ENCODE measurements at places on chromosomes 4 and X.

DNA sequence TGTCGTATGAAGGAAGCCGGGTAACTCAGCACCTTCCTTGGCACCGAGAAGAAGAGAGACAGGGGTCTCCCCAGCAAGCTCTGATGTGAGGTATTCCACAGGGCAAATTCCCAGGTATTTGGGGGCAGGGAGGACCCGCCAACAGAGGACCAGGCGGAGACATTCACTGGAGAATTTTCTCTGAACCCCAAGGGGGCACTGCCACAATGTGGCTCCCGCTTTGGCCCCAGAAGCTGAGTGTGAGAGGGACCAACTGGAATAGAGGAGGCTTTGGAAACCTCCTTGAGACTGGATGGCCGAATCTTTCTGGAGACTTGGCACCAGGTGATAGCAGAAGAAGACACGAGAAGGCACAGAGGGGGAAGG, 735 bp upstream of the GABRE start:
- DNase-seq: no peak

- no peak for DNase-seq
Observed at GRCh38 chrX:34805951-34806350, 136.6 kb upstream of the FAM47B start.

DNA sequence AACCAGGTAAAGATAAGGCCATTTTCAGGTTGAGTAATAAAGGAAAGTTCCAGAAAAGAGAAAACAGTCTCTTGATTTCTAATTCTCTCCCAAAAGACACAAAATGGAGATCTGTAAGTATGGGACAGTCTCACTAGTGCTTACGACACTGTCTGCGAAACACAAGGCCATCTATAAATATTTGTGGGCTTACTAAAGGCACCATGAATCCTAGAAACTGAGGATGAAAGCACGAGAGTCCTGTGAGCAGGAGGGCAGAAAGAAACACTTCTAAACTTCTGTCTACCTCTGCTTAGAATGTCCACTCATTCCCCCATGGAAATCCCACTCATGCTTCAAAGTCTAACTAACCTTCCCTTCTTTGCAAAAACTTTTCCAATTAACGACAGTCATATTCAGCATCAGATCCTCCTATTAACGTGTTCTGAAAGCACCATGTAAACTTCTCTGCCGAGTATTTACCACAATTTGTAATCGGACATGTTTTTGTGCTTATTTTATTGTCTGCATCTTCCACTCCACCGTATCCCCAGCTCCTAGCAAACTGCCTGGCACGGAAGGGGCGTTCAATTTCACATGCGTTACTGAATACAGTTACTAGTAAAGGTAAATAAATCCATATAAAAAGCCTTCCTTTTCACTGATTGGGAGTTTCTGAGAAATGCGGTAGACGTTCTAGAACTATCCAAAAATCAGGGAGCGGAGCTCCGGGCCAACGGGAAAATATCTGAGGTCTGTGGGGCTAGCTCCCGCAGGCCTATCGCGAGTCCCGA, 665 bp downstream of the PSMD10 start:
- no peak for DNase-seq

DNA sequence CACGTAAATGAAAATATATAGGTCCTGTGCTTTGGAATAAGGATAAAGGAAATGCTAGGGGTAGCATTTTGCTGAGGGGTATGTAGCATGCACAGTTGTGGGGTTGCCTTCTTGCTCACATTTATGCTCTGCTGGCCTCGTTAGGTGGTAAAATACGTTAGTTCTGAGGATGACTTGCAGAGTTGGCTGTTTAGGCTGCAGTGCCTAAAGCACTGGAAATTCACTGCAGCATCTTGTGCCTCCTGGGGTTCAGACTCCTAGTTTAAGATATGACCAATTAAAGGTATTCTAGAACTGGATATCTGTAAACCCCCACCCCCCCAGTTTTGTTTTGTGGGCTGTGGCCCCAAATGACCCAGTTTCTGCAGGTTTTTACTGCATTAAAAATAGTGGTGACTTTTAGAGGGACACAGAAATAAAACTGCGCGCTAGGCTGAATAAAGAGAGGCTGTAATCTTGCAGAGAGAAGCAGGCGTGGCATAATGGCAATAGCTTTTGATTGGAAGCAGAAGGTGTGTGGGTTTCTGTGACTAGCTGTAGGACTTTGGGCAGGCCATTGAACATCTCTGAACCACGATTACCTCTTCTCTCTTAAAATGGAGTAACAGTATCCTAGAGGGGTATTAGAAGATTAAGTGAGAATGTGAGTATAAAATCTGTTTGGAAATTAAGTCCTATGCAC, 79.3 kb downstream of the REPS2 start:
- DNase-seq: no peak

GRCh38 chrX:105882581-105883275, 60.4 kb downstream of the NRK start:
- no peak for DNase-seq

DNA sequence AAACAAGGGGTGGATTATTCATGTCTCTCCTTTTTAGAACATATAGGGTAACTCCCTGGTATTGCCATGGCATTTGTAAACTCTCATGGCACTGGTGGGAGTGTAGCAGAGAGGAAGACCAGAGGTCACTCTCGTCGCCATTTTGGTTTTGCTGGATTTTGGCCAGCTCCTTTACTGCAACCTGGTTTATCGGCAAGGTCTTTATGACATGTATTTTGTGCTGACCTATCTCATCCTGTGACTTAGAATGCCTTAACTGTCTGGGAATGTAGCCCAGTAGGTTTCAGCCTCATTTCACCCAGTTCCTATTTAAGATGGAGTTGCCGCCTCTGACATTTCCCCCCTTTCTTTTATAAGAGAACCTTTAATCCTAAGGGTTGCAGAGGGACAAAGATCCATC, 45.8 kb downstream of the MGST2 start:
- DNase-seq: no peak

DNA sequence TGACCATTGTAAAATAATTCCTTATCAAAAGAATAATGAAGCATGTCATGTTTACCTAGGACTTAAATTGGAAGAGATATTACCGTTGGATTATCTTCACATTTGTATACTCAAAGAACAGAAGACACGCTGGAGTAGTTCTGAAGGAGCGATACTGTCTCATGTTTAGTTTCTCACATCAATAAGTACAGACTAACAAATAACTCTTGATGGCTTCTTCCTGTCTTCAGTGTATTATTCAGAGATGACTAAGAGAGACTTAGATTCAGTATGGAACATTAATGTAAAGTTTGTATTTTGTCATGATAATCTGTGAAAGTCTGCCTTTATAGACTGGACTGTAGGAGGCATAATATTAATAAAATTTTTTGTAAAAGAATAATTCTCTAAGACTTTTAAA, 72.7 kb downstream of the SPRY1 start:
- no peak for DNase-seq

DNA sequence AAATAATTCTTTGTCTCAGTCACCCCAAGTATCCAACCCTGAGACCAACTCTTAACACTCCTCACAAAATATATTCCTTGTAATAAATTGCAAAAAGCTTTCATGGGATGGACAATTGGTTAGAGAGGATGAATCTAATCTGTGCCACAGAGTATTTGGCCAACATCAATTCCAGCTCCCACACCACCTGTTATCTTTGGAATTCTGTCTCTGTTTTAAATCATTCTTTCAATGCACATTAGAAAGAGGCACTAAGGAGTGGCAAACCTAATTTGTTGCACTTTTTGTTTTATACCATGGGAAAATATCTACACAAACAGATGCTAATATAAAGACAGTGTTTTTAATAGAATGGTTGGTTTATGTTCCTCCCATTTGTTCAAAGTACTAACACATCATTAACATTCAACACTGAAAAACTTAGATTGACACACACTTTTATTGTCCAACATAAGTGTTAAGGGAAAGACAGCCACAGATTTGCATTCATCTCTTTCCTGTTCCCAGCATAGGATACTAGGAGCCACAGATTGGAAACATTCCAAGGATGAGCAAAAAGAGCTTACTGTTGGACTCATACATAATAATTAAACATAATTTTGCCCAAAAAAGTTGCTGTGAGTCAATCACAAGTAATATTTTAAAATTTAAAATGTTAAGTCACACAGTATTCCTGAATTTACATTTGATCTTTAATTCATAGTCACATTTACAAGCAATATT, 116.4 kb downstream of the PPA2 start:
- no peak for DNase-seq

All from activated CD8-positive, alpha-beta memory T cell treated with anti-CD3 and anti-CD28 coated beads for 4 hours (primary cell).